ENCODE measurements at places on chromosomes 4 and X.

DNA sequence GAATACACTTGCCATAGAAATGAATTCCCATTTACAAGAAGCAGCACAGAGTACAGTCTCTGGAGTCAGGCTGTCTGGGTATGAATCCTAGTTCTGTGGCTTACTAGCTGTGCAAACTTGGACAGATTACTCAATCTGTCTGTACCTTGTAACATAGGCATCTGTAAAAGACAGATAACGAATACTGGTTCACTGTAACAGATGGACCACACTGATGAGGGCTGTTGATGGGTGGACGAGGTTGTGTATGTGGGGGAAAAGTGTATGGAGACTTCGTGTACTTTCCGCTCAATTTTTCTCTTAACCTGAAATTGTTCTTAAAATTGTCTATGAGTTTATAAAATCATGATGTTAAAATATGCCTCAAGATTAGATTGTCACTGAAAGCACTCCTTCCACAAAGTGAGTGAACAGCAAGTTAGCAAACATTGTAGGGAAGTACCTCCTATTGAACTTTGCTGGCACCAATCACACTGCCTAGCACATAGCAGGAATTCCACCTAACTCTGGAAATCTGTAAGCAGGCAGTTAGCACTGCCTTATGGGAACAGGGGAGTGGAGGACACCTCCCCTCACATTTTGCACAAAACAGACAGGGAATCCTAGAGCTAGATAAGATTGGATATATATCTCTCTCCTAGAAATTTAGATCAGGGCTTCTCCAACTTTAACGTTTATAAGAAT lies 6.5 kb upstream of the EXOSC9 start:
- DNase-seq: no peak

DNA sequence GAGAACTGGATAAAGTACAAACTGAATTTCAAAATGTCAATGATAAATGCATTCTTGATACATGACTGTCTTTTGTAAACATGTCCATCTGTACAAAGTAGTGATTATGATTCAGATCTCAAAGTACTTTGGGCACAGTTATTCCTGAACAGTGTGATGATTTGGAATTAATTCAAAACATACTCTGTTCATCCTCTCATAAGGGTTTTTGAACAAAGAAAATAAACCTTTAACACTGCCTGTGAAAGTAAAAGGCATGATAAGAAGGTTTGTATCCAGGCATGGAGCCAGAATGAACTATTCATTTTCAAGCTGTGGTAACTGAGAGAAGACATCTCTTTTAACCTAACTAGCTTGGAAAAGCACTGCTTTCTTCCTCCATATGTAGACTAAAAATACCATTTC lies 883 bp upstream of the KLHL4 start:
- DNase-seq: no peak

- DNase-seq: no peak
Observed at GRCh38 chr4:2932321-2932950, 30.8 kb downstream of the NOP14 start.

- no peak for DNase-seq
Observed at GRCh38 chr4:39046249-39046648, 14.0 kb upstream of the TMEM156 start.

- no peak for DNase-seq
Observed at GRCh38 chrX:40570346-40571093, 10.2 kb upstream of the ATP6AP2 start.

GRCh38 chr4:3410401-3411135 lies 31.2 kb upstream of the HGFAC start:
- no peak for DNase-seq

DNA sequence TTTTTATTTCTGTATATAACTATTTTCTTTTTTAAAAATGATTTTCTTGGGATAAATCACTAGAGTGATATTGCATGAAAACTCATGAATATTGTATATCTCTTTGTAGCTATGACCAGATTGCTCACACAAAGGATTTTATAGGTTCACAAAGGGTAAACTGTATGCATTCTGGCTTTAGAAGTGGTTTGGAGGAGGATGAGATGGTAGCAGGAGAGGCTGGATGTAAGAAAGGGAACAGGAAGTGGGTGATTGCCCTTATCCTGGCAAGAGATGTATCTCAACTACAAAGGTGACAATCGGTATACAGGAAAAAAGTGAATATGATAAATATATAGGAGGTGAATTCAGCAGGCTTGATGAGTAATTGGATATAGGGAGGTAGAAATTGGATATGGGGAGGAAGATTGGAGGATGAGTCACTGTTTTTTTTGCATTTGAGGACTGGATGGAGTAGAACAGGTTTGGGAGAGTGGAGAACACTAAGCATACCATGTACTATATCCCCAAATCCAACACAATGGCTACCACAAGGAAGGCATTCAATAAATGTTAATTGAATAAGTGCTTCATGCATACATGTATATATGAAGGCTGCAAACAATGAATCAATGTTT lies 9.9 kb downstream of the FGG start:
- DNase-seq: no peak

- no peak for DNase-seq
Observed at GRCh38 chr4:86091201-86091600, 268.7 kb downstream of the MAPK10 start.
